ENCODE measurements at places on chromosomes 13 and 19.

DNA sequence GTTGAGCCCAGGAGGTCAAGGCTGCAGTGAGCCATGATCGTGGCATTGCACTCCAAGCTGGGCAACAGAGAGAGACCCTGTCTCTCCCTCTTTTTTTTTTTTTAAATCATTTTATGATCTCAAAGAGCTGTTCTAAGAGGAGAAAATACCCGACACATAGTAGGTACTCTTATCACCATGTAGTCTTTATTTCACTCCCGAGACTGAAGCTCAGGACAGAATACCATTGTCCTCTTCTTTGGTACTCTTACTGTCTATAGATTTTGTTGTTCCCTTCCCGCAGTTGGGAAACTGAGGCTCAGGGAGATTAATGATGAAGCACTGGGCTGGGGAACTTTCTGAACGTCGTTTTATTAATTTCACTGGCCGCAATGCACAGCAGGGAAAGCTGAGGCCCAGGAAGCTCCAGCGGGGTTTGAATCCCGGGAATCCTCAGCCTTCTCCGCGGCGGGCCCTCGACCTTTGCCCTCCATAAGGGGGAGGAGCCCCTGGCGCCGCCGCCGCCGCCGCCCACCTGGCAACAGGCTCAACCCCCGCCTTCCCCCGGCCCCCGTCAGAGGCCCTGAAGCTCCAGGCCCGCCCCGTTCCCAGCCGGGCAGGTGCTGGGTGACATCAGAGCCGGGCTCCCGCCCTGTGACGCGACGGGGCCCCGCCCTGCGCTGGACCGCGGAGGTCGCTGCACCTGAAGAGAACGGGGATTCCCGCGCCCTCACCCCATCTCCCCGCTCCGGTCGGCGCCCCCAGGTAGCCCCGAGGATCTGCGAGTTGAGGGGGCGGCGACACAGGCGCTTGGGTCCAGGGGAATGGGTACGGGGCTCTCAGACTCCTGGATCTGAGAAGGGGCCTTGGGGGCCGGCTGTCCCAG, 1.6 kb downstream of the MYH14 start:
- no peak for DNase-seq

GRCh38 chr19:55686311-55687050, 11.5 kb downstream of the EPN1 start:
- DNase-seq: no peak

DNA sequence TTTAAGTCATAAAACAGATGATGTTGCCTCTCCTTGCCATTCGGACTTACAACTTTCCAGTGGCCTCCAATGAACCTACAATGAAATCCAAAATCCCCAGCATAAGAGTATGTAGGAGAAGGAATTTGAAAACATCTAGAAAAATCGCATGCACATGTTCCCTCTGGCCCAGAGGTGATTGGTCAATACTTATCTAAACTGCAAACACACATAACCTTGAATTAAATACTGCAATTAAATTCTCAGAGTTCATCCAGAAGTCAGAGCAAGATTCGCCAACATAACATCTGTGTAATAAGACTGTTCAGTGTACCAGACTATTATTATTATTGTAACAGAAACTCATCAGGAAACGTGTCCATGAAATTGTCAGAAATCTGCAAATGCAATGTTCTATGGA, 82.2 kb upstream of the USP29 start:
- no peak for DNase-seq

DNA sequence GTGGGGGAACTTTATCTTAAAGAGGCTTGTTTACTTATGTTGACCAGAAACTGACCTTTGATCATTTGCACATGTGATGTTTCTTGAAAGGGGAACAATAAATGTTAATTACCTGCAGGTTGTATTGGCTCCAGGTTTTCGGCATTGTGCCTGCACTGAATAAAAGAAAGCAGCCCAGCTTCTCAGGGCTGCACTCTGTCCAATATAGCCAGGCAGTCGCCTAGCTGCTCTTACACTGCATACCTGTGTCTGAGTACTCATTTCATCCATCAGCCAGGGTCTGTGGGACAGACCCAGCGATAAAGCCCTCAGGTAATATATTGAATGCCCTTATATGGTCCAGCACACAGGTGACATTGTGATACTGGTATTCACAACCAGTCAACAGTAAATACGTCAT, 8.9 kb upstream of the ZNF726 start:
- no peak for DNase-seq

GRCh38 chr13:91323349-91323748, 24.1 kb upstream of the MIR17HG start:
- DNase-seq: no peak

GRCh38 chr13:72489751-72490150, 237.7 kb downstream of the MZT1 start:
- DNase-seq: no peak

DNA sequence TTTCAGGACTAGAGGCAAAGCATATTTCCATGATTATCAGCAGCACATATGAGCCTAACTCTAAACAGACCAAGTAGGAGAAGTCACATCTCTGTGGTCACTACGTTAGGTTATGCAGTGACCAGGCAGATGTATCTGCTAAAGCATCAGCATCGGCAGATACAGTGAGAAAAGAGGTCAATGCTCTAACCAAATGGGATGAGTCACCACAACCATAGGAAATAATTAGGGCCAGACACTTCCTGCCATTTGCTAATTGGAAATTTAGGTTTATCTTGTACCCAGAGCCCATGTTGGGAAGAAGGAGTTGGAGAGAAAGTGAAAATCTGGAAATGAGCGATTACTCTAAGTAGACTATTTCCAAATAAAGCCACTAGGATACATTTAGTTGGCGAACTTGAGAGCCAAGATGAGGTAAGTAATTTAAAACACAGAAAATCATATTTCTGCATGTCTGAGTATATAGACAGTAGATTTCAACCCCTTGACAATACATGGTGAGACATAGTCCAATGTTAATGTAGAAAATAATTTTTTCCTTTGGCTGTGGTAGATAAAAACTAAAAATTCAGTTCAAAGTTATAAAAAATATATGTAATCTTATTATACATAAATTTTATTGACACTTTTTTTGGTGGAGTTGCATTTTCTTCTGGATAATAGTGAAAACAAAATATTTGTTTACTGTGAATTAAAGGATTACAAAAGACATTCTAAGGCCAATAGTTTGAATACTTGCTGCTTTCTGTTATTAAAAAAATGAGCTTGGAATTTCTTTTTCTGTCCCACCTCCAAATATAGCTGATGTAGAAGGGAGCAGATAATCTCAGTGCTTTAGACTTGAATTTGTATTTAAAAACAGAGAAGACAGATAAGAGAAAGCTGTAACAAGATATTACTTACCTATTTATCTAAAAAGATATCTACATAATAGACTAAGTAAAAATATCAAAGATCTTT, 104.4 kb upstream of the CSNK1A1L start:
- no peak for DNase-seq

- DNase-seq: no peak
Observed at GRCh38 chr13:51955281-51955771, 55.9 kb downstream of the ATP7B start.

DNA sequence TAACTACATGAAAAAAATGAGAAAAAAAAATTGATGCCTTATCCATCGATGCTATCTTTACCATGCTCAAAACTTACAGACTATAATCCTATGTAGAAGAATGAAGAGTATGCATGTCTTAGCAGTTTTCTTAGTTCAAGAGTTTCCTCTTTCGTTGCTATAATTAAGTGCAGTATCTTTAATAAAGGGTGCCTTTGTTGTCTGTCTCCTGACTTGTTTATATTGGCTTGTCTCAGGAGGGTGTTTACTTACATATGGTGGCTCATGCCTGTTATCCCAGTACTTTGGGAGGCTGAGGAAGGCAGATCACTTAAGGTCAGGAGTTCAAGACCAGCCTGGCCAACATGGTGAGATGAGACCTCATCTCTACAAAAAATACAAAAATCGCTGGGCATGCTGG, 44.3 kb downstream of the MTMR6 start:
- no peak for DNase-seq

GRCh38 chr19:11570039-11570462, 7.4 kb downstream of the ACP5 start:
- DNase-seq: no peak

- DNase-seq: no peak
Observed at GRCh38 chr19:46917002-46917401, 56.2 kb downstream of the ARHGAP35 start.

DNA sequence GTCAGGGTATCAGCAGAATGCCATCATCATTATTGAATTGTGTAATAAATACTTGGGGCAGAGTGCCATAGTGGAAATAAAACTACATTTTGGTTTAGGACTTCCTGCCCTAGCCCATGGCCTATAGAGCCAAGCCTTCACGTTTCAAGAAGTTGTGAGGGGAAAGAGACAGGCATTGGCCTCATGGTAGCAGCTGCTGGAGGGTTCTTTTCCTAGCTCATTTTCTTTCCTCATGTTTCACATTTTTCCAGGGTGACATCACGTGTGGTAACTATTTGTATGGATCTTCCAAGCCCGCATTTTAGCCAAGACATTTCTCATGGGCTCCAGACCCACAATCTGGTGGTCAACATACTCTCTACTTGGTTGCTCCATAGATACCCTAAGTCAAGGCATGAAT, 80.4 kb downstream of the LRCH1 start:
- no peak for DNase-seq

DNA sequence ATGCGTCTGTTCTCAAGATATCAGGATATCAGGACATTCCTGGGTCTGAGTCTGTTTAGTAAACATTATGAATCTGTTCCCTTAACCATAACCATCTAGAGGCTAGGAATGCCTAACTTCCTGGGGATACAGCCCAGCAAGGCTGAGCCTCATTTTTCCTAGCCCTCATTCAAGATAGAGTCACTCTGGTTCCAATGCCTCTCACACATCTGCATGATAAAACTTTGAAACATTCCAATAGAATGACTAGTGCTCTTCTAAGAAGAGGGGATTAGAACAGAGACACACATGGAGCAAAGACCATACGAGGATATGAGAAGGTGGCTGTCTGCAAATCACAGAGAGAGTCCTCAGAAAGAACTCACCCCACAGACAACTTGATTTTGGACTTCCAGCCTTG, 20.6 kb upstream of the CABP5 start:
- no peak for DNase-seq

DNA sequence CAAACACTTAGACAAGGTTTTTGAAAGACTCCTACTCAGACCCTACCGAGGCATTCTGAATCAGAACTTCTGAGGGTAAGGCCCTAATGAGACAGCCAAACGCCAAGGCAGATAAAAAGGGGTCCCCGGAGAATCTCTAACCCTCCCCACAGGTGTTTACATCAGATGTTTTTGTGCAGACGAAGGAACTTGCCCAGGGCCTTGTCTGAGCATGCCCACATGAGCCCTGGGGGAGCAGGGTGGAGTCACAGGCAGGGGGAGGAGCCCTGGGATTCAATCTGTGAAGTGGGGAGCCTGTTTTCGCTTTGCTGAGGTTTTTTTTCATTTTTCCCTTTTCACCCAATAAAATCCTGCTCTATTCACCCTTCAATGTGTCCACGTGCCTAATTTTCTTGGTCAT, 61.6 kb upstream of the MED4 start:
- no peak for DNase-seq

DNA sequence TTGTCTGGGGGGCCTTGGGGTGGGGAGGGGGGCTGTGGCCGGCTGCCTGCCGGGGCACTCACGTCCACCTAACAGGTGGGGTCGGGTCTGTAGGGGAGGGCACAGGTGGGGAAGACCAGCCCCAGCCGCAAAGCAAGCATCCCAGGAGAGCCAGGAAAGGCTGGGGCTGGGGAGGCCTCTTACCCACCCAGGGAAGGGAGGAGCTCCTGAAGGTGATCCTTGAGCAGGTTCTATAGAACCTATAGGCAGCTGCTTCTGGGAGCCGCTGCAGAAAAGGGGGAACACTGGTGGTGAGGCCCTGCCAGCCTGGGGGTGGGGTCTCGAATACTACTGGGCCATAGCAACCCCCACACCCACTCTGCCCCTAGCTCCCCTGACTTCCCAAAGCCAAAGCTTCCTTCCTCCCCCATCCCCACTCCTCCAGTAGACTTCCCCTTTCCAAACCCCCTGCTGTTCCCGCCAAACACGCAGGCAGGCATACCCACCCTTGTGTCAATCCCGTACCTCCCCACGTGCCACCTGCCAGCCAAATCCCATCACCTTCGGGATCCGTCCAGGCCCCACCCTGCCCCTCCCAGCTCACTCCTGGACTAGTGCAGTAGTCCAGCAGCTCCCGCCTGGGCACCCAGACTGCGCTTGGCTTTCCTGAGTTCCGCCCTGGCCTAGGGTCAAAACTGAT, 5.6 kb downstream of the KLF16 start:
- no peak for DNase-seq

GRCh38 chr13:44437356-44438233, 64.0 kb downstream of the SERP2 start:
- no peak for DNase-seq

DNA sequence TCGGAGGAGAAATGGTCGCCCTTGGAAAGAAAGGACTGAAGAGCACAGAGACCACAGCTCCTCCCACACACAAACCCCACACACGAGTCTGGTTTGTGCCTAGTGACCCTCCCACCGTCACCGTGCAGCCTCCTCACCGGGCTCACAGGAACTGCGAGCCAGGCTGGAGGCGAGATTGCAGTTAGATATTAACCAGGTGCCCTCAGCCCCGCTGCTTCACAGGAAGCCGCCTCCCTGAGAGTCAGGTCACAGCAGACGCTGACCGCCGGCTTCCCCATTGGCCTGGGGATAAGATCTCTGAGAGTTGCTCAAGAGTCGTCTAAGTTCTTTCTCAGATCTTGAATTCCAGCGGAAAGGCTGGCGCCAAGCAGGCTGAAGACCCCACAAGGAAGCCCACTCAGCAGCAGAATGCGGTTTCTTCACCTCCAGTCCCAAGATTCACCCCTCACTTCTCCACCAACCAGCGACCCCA, 870 bp downstream of the ZNF44 start:
- peak; percentile 27 for DNase-seq

DNA sequence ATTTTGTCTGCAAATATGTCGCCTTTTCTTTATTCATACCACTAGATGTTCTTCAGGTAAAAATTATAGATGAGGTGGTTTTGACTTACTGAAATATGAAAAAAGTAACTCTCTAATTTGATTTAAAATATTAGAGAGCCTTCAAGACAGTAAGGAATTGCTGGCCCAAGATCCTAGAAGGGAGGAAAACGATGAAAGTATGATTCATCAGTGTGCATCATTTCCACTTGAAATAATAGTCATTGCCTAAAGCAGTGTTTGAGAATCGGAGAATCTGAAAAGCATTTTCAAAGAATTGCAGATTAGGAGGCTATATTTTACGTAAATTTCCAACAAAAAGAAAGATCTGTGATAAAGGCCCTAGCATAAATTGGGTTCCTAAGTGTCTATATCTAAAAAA, 1707.9 kb upstream of the PRR20A start:
- DNase-seq: no peak

DNA sequence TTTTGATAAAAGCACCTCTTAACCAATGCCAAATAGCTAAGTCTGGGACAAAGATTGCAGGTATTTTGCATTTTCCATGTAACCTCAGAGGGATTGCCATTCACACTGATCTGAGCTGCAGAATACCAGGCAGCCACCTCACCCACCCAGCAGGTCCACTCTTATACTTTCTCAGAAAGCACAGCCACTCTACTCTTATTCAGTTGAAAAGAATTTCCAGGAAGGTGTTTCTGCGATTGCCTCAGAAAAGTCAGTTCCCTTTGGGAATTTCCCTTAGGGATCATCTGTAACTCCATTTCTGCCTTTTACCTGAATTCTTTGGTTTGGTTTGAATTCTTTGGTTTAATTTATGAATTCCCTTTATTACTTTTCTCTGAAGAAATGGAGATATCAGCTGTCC, 904 bp upstream of the ALOX5AP start:
- no peak for DNase-seq

GRCh38 chr13:40163066-40164000, 503.1 kb downstream of the FOXO1 start:
- no peak for DNase-seq
